ENCODE measurements at places on chromosomes 11 and 22.
A peak's percentile ranks its signal among the peaks of the same experiment; 100 is the strongest.

DNA sequence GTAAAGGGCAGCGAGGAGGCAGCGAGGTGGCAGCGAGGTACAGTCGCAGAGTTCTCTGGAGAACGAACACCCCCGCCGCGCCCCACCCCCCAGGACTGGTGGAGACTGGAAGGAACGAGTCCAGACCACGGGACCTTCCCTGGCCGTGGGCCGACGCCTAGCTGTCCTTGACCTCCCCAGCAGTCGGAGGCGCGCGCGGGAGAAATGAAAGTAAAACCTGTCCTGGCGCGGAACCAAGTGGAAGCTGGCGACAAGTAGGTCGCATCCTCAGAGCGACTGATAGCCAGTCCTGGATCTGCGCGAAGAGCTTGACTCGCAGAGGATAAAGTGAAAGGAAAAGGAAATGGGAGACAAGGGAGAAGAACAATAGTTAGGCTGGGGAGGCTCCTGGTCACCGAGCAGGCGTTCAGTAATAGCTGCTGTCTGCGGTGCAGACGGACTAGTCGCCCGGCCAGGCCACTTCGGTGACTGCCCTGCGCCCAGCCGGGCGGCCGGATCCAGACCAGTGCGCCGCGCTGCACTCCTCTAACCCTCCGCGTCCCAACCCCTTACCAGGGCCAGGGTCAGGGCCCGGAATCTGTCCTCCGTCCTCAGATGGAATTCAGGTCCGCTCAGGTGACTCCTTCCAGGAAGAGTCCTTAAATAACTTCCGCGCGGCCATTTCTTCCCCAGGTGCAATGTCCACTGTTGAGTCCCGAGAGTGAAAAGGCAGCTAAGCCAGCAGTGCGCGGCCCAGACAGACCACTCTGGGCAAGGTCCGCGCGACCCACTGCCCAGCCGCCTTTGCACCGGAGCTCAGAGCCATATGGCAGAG is 1.9 kb upstream of the ADM start:
- DNase-seq, result peak; percentile 43

DNA sequence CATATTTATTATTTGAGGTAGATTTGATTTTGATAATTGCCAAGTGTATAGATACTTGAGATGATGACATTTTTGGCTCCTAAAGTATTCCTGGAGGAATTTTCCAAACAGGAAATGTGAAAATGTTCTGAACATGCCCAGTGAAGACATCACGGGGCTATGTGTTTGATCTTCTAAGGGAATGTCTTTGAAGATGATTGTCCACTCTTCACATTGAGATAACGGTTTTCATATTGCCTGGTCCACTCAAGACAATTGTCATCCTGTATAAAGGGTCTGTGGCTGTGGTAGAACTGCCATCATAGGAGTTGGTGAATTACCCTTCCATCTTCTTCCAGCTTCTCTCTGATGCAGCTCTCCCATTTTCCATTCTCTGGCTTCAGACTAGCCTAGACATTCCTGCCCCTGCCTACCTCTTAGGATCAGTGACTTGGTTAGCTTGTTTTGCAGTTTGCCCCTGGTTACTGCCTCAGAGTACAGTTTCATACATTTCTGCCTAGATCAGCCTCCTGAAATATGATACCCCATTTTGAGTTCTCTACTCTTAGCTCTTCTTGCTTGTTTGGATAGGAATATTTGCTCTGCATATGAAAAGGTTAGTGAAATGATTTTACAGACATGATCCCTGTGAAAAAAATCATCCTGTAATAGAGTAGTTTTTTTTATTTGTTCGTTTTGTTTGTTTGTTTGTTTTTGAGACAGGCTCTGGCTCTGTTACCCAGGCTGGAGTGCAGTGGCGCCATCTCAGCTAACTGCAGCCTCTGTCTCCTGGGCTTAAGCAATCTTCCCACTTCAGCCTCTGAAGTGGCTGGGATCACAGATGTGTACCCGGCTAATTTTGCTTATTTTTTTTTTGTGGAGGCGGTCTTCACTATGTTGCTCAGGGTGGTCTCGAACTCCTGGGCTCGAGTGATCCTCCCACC is 111.4 kb upstream of the SORL1-AS1 start:
- no peak for DNase-seq

GRCh38 chr11:116519499-116519898 is 253.3 kb downstream of the BUD13 start:
- peak; percentile 39 for DNase-seq

DNA sequence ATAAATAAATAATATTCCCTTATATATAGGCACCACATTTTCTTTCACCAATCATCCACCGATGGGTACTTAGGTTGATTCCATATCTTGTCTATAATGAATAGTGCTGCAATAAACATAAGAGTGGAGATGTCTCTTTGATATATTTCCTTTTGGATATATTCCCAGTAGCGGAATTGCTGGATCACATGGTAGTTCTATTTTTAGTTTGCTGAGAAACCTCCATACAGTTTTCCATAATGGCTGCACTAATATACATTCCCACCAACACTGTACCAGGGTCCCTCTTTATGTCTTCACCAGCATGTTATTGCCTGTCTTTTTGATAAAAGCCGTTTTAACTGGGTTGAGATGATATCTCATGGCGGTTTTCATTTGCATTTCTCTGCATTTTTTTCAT is 23.6 kb downstream of the PAMR1 start:
- no peak for DNase-seq

- no peak for DNase-seq
Observed at GRCh38 chr11:11587122-11587521, 34.7 kb downstream of the GALNT18 start.

- DNase-seq, result no peak
Observed at GRCh38 chr11:120546312-120547205, 35.0 kb downstream of the GRIK4 start.

DNA sequence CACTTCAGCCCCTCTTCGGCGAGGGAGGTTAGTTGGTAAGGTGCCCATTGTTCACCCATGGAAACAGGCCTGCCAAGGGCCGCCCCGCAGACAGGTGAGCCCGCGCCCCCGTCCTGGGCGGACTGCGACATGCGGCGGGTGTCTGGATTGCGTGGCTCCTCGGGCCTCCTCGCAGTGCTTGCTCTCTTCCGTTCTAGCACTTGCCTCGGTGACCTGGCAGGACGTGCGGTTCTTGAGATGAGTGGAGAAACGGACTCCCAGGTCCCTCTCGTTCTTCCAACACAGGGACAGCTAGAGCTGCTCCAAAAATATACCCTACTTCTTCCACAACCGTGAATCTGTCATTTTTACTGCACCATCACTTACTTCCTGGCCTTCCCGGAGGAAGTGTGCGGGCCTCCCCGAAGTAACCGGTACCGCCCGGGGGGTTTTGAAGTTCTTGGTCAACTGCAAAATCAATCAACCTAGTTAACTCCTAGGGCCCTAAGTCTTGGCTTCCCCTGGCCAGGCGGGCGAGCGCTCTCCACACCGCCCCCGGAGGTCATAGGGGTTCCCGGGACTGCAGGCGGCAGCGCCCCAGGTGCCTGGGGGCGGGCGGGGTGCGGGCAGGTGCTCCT is 745 bp upstream of the ZBTB44 start:
- DNase-seq, result peak; percentile 77

DNA sequence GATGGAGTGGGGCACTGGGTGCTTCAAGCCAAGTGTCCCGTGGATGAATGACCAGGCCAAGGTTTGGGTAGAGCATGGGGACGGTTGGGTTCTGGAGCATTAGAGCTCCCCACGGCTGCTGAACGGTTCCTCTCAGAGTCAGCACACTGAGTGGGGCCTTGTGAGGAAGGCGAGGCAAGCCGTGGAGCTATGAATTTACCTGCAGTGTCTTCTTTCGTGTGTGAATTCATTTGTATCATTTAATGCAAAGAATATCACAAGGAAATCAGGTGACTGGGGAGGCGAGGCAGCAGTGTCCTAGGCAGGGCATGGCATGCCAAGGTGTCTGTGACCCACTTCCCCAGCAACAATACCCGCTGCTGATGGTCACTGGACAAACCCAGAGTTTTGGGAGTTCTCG is 343.5 kb upstream of the B3GAT1 start:
- DNase-seq, result no peak

DNA sequence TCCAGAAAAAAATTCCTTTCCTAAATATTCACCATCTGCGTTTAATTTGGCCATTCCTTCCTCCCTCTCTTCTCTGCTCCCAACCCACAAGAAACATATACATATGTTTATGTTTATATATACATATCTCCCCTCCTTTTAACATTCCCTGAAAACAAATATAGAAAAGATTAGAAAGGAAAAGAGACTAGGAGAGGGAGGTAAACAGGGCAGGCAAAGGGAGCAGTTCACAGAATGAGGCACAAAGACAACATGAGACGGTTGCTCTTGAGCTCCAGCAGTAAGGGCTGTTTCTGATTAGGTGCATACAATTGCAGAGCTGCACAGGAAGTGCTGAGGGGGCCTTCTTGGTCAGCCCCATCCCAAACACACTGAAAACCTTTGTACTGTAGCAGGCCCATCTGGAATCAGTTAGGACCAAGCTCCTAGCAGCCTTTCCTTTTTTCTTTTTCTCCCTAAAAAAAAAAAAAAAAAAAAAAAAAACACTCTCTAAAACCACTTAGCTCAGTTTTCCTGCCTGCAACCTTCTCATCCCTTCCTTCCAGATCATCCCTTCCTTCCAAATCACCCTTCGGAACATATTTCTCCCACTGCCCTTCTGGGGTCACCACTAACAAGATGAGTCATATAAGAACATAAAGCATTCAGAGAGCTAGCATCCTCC is 57.0 kb downstream of the RBFOX2 start:
- no peak for DNase-seq

GRCh38 chr11:65867284-65868071 is 5.1 kb downstream of the EFEMP2 start:
- DNase-seq, result no peak

GRCh38 chr22:48761546-48761945 is 1066.1 kb downstream of the BRD1 start:
- no peak for DNase-seq

DNA sequence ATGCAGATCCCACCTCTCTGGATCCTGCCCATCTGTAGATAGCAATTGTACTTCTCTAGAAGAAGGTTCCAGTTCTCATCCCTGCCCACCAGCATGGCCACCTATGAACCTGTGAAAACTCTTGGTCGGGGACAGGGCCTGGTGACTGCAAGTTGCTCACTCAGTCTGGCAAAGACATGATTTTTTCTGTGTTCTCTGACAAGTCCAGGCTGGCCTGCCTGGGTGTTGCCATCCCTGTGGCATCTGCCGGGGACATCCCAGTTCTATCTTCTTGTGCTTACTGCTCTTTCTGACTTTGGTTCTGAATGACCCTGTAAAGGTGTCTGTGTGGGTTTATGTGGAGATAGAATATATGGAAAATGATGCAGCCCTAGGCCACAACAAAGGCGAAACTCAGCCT is 545.8 kb downstream of the INSC start:
- no peak for DNase-seq

DNA sequence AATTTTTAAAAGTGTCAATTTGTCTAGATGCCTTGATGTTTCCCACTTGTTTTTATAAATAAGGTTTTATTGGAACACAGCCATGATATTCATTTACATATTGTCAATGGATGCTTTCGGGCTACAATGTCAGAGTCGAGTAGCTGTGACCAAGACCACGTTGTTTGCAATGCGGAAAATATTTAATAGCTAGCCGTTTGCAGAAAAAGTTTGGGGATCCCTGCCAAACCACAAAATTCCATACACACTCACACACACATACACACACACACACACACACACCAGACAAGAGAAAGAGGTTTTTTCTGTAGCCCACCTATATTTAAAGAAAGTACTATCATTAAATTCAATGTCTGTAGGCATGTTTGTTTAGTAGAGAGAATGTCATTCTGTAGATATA is 58.3 kb downstream of the TYR start:
- no peak for DNase-seq

DNA sequence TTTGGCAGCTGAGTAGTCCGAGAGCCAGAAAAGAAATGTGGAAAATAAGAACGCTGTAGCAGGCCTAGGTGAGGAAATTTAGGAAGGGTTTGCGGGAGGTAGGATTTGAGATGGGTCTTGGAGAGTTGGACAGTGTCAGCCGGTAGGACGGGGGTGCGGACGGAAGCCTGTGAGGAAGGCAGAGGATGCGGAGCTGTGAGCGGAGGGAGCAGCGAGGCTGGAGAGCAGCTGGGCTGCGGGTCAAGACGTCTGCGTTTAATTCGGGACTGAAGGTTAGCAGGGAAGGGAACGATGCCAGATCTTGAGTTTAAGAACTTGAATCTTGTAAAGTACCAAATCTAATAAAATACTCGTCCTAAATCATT is 669 bp upstream of the TIGD3 start:
- DNase-seq, result no peak

- DNase-seq, result no peak
Observed at GRCh38 chr11:7531011-7531410, 17.2 kb downstream of the PPFIBP2 start.

DNA sequence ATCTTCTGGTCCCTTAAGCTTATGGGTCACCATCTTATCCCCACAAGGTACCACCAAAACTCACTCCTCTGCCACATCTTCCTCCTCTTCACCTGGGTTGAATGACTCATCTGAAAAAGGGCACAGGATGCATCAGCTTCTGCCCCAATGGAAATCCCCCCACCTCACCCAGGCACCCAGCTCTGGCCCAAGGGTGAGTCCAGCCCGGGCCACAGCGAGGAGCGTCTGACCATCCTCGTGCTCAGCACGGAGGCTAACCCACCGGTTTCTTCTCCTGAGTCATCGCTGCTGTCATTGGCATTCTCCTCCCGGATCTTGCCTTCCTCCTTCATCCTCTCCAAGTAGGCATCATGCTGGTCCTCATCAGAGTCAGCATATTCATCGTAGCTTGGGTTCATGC is 5.3 kb upstream of the TNKS1BP1 start:
- DNase-seq, result peak; percentile 59

GRCh38 chr22:19638282-19639015 is 75.9 kb upstream of the SEPTIN5 start:
- DNase-seq, result no peak

DNA sequence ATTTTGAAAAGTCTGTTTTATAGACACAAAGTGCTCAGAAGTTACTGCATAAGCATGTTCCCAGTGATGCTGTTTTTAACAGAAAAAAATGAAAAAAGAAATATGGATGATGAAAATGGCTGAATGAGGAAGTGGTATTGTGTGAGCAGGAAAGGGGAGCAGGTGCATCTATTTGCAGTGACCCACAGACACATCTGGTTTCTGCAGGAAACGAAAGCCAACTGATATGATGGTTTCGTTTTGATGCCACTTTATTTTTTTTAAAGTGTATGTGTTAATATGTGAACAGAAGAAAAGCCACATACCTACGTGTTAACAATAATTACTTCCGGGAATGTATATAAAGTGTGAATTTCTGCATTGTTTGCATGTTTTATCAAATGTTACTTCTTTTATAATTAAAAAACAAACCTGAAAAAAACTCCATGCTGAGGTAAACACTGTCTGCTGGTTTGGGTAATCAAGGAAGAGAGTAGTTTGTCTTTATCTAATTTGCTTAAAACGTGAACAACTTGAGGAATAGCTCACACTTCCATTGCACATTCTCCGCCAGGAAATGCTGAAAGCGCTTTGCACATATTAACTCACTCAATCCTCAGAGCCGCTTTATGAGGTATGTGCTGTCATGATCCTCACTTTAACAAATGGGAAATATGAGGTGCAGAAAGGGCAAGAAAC is 1335.9 kb downstream of the TBC1D22A start:
- DNase-seq, result peak; percentile 88

- DNase-seq, result no peak
Observed at GRCh38 chr11:68306636-68307035, 5.8 kb upstream of the LRP5 start.

- DNase-seq, result no peak
Observed at GRCh38 chr11:119419246-119419645, 3.7 kb downstream of the THY1 start.
